ENCODE measurements at places on chromosomes 16 and 17. TPM values are rescaled to one million over a fixed set of nuclear protein-coding genes. Genes with fewer than 3 reads are reported as not detected.

GRCh38 chr16:1938316-1938715 is 4.7 kb downstream of the MSRB1 start:
- no peak for DNase-seq

GRCh38 chr16:3954411-3954921 is 74.0 kb upstream of the CREBBP start:
- DNase-seq = no peak

DNA sequence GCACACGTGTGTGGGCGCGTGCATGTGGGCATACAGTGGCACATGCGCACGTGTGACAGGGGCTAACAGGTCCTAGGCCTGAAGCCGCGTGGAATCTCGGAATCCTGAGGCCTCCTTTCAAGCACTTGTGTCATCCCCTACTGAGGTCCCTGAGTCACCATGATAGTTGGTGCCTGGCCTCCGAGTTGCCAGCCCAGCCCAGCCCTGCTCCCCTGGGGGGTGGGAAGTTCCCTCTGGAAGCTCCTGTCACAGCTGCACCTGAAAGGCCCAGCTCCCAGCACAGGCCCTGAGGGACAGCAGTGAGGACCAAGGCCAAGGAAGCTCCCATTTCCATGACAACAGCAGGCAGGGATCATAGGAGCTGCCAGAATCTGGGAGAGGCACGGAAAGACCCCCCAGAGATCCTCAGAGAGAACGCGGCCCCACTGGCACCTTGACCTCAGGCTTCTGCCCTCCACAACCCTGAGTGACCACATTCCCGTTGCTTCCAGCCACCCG is 35.4 kb upstream of the ENPP7 start:
- no peak for DNase-seq

DNA sequence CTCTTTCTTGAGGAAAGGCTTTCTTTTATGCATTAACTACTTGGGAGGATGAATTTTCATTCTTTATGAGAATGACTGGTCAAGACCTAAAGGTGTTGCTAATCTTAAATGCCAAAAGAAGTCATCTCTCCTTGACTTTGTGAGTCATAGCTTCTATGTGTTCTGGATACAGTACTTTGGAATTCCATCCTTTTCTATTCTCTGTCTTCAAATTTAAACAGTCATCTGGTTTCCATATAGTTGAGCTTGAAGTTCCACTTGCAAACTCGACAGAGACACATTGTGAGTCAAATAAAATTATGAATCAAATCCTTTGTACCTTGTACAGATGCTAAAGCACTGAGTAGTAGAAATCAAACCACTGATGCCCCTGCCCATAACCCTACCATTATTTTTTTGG is 271.9 kb upstream of the PMFBP1 start:
- no peak for DNase-seq

DNA sequence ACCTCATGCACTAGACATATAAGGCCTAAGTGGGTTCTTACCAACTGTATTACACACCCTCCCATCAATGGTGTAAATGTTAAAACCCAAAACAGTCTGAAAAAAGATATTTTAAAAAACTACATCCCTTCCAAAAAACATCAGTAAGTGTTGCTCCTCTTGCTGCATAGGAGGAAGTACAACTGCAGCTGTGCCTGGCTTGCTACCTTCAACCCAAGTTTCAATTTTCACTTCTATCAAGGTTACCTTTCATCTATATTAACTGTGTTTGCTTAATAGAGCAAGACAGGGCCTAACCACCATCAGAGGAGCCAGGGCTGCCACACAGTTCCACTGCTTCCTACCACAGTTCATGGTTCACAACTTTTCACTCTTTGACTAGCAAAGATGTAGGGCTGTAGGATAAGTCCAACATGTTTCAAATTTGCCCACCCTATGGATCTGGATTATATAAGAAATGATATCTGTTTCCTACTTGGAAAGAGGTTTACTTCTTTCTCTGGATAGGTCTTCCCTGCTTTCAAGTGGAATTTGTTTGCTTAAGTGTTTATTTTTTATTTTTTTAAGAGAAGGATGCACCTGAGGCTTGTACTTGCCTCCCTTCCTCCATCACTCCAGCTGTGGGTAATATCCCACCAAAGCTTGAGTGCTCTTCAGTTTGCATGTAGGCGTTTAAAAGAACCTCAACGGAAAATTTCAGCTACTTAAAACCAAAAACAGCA is 56.7 kb downstream of the GRB7 start:
- no peak for DNase-seq

Gene KRTAP4-9
- total RNA-seq = not detected

Gene LONP2
- 81.3 TPM for total RNA-seq

Gene MPO
- 0.40 TPM for total RNA-seq

GRCh38 chr17:57407287-57408070 is 151.2 kb downstream of the MSI2 start:
- no peak for DNase-seq

- DNase-seq = no peak
Observed at GRCh38 chr16:23466162-23466885, 13.3 kb upstream of the COG7 start.

DNA sequence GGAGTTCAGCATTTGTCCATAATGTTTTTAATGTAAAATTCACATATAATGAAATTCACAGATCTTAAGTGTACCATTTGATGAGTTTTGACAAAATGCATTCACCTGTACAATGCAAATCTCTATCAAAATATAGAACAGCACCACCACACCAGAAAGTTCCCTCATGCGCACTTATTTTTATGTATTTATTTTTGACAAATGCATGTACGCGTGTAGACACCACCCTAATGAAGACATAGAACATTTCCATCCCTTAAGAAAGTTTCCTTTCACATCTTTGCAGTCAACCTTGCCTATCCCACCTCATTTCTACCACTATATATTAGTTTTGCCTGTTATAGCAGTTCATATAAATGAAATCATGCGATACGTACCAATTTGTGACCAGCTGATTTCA is 15.6 kb upstream of the IL4R start:
- no peak for DNase-seq

DNA sequence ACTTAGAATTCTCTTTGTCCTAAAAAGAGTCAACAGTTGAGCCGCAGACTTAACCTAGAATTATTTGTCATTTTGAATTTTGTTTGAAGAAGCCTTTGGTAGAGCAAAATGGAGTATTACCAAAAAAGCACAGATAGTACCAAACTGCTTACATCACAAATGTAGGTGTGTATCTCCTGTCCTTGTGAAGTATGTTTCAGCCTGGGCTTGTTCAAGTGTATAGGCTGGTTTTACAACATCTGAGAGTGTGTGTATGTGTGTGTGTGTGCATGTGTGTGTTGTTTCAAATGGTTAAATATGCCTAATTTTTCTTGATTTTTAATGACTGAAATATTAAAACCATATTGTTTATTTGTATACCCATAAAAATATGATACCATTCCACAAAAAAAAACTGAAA is 188.7 kb upstream of the AXIN2 start:
- no peak for DNase-seq

GRCh38 chr16:47854737-47855136 is 301.1 kb downstream of the ABCC12 start:
- no peak for DNase-seq

DNA sequence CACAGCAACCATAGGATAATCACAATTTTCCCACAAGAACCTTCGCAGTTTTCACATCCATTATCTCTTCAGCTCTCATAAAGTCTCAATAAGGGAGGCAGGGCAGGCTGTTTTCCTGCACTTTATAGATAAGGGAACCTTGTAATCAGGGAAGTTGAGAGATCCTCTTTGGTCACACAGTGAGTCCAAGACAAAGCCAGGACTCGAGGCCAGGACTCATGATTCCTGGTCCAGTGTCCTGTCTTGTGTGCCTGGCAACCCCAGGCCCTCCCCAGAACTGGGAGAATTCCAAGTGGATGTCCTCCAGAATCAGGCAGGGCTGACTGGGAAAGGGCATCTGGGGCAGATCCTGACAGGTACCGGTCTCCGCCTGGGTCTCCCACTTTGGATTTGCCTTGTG is 23.1 kb upstream of the PHF12 start:
- DNase-seq = no peak

GRCh38 chr16:70769761-70770160 is 31.2 kb downstream of the VAC14 start:
- no peak for DNase-seq

DNA sequence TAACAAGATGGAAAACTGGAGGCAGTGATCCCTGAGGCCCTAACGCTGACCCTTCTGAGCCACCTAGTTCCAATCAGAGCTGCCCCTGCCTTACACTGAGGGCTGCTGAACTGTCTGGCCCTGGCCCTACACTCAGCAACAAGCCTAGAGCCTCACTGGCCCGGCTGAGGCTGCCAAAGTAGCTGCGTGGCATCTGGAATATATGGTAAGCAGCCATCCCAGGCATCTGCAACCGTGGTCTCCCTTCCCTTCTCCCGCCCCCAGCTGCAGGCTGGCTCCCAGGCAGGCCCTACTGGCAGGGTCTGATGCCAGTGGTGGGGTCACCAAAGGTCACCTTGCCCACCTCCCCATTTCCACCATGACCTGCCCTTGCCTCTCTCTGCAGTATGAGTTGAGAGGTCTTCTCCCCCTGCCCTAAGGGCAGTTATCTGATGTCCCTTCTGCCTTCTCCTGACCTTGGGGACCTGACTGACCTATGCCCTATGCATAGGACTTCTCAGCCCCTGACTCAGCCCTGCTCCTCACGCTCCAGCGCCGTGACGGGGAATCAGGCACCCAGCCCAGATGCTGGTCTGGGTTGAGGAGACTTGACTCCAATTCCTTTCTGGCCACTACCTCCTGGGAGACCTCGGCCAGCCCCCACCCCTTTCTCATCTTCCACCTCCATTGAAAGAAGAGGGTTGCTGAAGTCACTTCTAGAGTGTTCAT is 45.3 kb downstream of the CPNE2 start:
- DNase-seq = no peak

GRCh38 chr17:31015639-31016038 is 44.8 kb downstream of the RNF135 start:
- DNase-seq = no peak

DNA sequence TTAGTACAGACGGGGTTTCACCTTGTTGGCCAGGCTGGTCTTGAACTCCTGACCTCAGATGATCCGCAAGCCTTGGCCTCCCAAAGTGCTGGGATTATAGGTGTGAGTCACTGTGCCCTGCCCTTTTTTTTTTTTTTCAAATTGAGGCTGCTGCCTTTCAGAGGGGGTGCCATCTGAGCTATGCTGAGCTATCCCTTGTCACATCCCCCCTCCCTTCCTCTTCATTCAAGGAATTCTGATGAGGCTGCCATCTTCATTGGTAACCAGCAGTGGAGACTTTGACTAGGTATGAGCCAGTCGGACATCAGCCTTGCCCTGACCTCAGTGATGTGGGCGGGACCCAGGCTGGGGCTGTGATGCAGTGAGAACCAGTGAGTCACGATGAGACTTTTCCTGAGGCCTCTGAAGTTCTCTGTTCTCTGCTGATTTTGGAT is 24.4 kb upstream of the GPT2 start:
- DNase-seq = peak; percentile 81

DNA sequence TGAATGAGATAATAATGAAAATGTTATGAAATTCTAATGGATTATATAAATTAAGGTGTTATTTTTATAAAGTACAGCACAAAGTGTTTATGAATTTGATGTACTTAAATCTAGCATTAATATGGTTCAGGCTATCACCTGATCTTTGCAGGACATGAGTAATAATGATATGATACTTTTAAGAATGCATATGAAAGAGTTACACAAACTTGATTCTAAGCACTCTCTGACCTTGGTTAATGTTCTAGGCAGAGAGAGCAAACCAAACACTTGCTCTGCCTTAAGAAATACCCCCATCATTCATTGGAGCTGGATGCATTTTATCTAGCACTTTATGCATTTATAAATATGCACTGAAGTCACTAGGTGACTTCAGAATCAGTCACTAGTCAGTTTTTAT is 942.2 kb upstream of the CDH8 start:
- DNase-seq = no peak

GRCh38 chr16:63458846-63459245 is 1422.6 kb upstream of the CDH8 start:
- DNase-seq = no peak

- no peak for DNase-seq
Observed at GRCh38 chr16:2194852-2195321, 1.5 kb downstream of the CASKIN1 start.

DNA sequence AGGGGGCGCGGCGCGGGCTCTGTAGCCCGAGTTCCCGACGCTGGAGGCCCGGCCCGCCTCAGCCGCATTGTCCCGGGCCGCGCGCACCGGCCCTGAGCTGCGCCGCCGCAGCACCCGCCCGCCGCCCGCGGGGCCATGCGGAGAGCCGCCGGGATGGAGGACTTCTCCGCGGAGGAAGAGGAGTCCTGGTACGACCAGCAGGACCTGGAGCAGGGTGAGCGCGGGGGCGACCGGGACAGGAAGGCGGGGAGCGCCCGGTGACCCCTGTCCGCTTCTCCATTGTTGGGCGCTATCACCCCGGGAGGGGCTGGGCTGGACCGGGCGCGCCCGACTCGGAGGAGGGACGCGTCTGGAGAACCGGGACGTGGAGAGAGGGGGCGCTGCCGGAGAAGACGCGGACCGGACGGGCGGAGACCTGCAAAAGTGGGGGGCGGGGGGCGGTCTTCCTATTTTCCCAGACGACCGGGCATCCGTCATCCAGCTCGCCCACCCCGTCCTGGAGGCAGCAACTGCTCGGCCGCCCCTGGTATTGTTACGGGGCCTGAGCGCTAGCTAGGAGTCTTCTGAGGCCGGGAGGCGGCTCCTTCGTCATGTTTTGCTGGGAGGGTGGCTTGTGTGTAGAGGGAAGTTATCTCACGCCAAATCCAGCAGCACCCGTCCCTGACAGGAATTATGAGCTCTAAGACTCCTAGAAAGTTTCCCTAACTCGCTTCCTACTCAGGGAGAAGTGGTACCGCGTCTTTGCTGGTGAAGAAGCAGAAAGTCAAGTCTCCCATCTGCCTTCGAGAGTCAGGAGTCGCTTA is 678 bp downstream of the CDR2L start:
- DNase-seq = peak; percentile 72

- peak; percentile 62 for DNase-seq
Observed at GRCh38 chr17:67569873-67570272, 147.9 kb upstream of the NOL11 start.

DNA sequence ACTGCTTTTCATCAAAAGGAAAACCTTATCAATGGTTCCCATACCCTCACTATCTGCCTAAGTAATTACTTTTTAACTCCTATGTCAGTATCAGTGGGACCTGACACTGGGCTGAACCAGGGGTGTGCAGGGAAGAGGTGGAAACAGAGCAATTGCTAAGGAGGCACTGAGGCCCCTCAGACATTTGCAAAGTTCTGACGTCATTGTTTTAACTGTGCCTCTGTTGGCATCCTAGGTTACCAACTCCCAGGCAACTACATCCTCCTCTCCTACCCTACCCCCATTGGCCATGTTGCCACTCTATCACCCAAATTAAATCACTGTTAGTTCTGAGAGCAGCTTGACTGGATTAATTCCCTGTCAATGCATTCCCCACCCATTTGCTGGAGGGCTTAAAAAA is 8.0 kb upstream of the WWOX start:
- no peak for DNase-seq
